ENCODE measurements at places on chromosomes 7 and 10.

GRCh38 chr7:125833839-125834238 lies 904.2 kb upstream of the POT1 start:
- DNase-seq, result no peak

DNA sequence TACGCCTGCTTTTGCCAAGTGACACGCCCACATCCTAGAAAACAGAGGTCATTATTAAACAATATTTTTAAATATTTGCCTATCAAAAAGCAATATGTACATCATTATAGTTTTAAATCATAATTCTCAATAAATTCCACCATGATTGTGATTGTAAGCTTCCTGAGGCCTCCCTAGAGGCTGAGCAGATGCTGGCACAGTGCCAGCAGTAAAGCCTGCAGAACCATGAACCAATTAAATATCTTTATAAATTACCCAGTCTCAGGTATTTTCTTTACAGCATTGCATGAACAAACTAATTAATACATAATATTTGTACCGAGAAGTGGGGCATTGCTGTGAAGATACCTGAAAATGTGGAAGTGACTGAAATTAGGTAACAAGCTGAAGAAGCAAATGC lies 174.7 kb upstream of the TMEM196 start:
- no peak for DNase-seq

DNA sequence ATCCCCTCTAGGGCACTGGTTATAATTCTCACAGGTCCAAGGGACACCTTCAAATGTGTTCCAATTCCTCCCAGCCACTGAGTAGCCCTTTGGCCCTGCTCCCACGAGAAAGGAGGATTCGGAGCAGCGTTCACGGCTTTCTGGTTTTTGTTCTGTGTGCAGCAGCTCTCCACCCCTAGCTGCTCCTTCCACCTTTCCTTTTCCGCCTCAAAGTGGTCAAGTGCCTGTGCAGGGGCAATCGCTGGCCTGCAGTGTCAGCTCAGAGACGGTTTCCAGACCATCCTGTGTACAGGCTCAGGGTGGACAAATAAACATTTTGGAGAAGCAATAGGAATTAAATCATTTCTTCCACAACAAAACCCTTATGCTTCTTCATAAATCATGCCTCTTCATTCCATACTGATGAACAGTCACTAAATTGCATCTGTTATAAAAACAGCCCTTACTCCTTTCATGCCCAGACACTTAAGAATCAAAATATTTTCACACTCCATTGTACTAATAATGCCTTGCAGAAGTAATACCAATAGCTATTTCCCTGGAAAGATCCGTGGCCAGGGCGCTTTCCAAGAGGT lies 1.1 kb downstream of the KIAA1549 start:
- peak; percentile 11 for DNase-seq

DNA sequence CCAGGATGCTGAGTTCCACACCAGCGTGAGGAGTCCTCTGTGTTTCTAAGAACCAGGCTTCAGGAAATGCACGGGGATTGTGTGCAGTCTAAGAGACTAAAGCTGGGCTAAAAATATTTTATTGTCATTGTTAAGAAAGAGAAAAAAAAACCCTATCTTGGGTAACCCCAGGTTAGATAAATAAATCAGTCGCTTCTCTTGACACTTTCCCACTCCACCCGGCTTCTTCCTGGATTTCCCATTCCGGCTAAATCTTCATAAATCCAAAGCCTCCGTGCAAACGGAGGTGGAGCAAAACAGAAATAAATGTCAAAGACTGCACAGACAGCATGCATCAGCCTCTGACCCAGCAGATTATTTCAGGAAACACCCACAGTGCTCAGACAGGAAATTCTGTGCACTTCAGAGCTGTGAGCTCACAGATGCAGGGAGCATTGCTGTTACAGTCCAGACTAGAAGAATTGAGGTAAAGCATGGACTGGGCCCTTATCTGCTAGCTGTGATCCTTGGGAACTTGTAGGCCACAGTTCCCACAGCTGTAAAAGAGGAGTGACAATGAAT lies 44.8 kb upstream of the GRID1 start:
- peak; percentile 12 for DNase-seq

GRCh38 chr10:93753621-93754250 lies 4.0 kb upstream of the LGI1 start:
- DNase-seq, result peak; percentile 54

GRCh38 chr10:58438340-58438871 lies 53.2 kb downstream of the TFAM start:
- peak; percentile 70 for DNase-seq

- DNase-seq, result no peak
Measured at GRCh38 chr7:94778711-94779459, 123.0 kb upstream of the SGCE start.

DNA sequence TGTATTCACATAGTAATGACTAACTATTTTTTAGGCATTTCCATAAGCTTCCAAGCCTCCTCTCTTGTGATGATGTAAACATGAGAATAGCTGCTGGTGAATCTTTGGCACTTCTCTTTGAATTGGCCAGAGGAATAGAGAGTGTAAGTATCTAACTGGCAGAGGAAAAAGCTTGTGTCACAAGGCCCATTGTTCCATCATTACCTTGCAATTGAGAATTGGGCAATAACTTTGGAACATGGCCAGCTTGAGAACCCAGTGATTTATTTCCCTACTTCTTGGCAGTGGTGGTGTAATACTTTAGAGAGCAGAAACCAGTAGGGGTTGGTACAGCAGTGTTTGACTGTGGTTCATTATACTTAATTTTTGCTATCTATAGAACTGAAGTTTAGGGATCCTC lies 12.0 kb downstream of the IFRD1 start:
- DNase-seq, result peak; percentile 43

Measured in lung (tissue), 17 donors.